ENCODE measurements at places on chromosomes 11 and 22. TPM values are rescaled to one million over a fixed set of nuclear protein-coding genes. Genes with fewer than 3 reads are reported as not detected.

DNA sequence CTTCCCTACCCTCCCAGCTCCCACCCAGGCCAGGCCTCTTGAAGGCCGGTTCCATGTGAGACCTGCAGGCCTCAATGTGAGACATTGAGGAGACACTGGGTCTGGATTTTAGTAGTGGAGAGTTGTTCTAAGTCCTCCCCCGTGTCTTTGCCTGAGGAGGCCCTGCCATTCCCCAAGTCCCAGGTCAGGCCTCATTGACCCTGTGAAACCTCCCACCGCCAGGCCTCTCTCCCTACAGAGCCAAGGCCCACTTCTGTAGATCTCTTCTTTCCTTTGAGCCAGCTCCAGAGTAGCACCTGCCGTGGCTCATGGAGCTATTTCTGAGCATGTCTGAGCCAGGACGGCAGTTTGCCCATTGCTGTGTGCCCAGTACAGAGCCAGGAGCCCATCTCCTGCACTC lies 1419.6 kb downstream of the TBC1D22A start:
- no peak for DNase-seq

DNA sequence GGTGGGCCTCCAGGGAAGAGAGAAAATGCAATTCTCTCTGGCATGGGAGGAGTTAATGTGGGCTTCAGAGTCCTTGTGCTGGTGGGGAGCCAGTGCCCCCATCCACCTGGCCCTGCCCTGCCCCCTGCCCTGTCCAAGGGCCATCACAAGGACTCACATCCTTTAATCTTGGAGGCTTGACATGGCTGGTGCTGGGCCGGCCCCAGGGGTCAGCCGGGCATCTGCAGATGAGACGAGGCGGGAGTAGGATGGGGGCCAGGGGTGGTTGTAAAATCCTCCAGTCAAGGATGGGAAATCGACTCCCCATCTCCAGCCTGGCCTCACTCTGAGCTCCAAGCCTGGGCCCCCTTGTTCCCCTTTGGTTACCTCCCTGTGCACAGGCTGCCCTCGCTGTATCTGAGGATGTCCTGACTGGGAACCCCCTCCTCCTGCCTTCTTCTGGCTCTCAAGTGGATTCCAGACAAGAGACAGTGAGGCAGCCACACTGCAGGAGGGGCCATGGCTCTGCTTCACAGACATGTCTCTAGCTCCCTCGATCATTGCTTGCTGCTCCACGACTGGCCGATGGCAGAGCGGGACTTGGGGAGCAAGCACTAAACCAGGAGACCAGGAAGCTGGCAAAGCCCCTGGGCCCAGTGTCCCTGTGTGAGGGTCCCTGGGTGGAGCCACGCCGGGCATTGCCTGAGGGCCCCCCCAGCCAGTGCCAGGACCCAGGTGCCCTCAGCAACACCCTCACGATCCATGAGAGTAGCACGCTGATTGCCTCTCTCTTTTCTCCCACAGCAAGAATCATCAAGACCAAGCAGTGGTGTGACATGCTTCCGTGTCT lies 1120.5 kb downstream of the BRD1 start:
- no peak for DNase-seq

- DNase-seq = no peak
These were observed 10.3 kb upstream of the NEFH start for GRCh38 chr22:29469755-29470154.

- no peak for DNase-seq
These were observed 261.1 kb upstream of the ANO3 start for GRCh38 chr11:26070714-26071380.

DNA sequence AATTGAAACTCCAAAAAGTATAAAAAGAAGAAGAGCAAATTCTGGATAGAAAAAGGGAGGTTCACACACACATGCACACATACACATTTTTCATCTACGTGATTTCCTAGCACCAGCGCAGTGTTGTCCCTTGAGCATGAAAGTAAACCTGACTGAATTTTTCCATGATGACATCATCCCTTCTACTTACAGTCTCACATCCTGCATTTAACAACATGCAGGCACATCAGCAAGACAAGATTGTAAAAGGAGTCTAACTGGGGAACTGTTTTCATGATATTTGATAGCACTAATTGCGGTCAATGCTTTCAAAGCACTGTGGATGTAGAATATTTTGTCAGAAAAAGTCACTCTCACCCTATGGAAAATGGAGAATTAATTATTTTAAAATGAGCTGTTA lies 36.6 kb downstream of the GAS2 start:
- DNase-seq = peak; percentile 12

- no peak for DNase-seq
These were observed 134.3 kb downstream of the MN1 start for GRCh38 chr22:27667121-27667843.

BTG4 gene
- not detected for total RNA-seq

USP2 gene
- under 0.01 TPM for total RNA-seq

C11orf86 gene
- not detected for total RNA-seq

TRPT1 gene
- total RNA-seq = 33.2 TPM
